Stimulated activated CD8-positive, alpha-beta memory T cell treated with anti-CD3 and anti-CD28 coated beads, Interleukin-15, amount 100 ng/mL, for 4 hours (primary cell): ENCODE measurements at places on chromosomes 2 and 18.

DNA sequence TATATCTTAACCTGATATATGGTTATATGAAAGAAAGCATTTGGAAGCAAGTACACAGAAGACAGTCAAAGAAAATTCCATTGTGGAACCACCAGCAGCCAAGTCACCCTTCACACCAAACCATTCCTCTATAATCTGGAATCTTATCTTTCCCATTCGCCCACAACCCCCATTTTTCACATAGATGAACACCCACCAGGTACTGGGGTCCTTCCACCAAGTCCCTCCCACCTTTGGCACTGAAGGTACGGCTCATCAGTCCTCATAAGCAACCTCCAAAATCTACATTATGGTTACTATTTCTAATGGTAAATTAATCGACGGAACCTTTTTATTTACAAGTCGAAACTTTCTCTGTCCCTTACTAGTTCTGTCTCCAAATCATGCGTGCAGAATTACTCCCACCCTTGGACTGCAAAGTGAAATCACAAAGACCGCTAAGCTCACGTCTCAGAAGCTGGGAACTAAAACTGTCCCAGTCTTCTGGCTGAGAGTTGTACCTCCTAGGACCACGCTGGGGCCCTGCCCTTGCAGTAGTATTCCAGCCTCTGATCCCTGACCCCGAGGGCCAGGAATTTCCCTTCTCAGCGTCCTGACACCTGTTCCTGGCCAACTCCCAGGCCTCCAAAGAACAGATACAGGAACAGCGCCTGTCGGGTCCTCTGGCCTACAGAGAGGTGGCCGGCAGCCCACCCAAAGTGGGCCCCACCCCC, 702 bp downstream of the OLA1 start:
- no peak for DNase-seq

- DNase-seq, result no peak
Measured at GRCh38 chr2:45445037-45445436, 166.0 kb downstream of the SRBD1 start.

DNA sequence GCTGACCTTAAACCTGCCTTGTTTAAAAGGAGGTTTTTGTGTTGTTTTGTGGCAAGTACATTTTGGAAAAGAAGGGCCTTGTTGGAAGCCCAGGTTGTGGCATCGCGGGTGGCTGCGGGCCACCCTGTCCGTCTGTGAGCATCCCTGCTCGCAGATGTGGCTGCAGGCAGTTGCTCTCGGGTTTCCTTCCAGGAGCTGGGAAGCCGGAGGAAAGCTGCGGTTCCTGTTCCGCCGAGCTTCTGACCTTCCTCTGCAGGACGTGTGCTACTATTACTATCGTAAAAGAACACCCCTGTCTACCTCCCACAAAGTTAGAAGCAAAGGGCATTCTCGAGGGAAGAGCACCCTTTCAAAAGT, 766 bp downstream of the MFF start:
- no peak for DNase-seq

GRCh38 chr2:67616749-67617148, 219.6 kb downstream of the ETAA1 start:
- no peak for DNase-seq
